ENCODE measurements at places on chromosomes 3 and 15.

DNA sequence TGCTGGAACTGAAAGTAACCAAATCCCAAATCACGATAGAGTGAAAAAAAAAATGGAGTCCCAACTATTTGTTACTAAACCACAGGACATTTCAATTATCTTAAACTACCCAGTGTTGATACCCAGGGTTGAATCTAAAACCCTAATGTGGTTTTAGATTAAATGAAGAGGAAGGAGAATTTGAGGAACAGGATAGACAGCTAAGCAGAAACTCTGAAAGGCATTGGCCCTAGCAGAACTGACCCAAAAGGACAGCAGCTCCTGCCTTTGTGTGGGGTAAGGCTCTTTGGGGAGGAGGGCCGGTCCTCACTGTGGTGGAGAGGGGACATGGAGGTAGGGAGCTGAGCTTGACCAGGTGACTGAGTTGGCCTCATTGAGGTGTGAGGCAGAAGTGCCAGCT, 30.7 kb upstream of the SNRK start:
- DNase-seq: no peak

DNA sequence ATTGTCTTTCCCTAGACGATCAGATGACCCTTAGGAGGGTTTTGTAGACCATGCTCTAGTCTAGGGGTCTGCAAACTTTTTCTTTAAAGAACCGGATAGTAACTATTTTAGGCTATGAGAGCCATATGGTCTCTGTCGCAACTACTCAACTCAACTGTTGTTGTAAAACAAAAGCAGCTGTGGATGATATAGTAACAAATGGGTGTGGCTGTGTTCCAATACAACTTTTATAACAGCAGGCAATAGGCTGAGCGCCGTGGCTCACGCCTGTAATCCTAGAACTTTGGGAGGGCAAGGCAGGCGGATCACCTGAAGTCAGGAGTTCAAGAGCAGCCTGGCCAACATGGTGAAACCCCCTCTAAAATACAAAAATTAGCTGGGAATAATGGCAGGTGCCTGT, 6.1 kb upstream of the CMTM6 start:
- DNase-seq: no peak

DNA sequence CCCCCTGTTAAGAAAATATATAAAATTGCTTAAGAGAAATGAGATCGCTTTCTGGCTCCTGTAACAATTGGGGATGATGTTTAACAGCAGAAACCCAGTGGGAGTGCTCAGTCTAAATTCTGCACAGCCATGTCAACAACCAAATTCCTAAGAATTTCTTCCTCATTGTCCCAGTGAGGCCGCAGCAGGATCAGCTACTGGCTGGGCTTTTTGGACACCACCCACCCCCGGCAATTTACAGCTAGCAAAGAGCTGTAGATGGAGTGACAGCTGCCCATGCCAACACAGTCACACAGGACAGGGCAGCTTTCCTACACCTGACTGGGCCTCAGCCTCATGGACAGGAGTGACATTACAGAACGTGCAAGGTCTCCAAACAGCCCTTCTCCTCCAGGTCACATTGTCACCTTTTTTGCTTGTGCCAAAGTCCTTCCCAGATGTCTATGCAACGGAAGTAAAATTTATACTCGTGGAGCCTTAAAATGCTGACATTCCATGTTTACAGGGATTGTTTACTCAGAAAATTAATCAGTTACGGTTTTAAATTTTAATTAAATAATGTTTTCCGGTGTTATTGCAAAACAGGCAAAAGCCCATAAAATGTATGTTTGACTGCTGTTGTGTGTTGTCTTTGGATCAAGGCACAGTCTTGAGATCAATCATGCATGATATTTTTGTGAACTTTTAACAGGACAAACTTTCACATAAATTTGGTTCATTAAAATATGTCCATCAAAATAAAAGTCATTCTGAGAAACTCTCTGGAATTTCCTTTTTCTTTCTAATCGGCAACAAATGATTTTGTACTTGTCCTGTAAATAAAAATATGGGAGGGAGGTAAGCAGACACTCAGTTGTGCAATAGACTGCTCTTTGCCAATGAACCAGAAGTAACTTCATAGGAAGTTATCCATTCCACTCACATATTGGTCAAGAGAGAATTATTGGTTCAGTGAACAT, 943.2 kb downstream of the MCTP2 start:
- DNase-seq: no peak

DNA sequence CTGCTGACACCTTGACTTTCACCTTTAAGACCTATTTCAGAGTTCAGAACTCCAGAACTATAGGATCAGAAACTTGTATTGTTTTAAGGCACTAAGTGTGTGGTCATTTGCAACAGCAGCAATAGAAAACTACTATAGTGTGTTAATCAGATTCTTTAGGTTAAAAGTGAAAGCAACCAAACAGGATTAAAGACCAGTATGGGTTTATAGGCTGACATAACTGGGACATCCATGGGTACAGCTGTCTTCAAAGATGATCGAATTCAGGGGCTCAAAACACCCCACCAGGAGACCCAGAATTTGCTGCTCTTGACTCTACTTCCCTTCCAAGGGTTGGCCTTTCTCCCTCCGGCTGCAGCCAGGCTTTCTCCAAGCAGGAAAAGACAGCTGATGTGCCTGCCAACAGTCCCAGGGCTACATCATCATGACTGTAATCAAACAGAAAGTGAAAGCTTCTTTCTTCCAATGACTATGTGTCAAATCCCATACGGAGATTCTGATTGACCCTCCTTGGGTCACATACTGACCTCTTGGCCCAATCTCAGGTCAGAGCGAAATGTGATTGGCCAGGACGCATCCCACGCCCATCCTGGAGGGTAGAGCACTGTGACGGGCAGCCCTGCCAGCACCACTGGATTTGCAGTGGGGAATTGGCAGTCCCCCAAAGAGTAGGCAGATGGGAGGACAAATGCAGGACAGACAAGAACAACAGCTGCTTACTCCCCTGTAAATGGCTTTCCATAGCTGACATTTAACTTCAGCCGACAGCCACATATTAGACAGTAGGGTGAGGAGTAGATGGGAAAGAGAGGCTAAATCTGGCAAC, 51.4 kb upstream of the RNF7 start:
- DNase-seq: peak; percentile 55

DNA sequence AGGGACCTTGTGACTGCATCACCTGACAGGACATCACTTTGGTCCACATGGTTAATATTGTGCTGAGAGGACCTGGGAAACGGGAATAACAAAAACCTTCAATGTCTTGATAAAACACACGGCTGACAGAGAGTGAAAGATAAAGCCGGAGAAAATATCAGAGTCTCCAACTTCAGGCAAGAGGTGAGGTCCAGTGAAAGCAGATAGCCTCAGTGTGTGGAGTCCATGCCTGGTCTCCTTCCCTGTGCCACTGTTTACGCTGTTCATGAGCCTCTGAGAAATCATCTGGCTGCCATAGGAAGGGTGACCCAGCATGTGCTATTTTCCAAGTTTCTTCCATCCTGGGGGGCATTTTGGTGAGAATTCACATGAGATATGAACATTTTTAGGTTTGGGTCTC, 39.8 kb downstream of the CCR3 start:
- no peak for DNase-seq

DNA sequence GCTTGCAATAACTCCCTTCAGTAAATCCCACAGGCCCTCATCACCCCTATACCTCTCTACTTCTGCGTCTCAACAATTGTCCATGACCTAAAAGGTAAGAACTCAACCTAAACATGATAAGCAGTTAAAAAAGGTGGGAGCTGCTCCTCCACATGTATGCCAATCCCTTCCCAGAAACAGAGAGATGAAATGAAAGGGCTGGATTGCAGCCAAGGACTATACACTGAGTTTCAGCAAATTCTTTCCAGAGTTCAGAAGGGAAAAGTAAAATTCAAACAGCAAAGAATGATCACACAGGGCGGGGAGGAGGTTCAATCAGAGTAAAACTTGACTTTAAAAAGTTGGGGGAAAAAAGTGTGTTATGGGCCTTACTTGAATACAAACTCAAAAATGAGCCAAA, 27.5 kb downstream of the PLOD2 start:
- no peak for DNase-seq

DNA sequence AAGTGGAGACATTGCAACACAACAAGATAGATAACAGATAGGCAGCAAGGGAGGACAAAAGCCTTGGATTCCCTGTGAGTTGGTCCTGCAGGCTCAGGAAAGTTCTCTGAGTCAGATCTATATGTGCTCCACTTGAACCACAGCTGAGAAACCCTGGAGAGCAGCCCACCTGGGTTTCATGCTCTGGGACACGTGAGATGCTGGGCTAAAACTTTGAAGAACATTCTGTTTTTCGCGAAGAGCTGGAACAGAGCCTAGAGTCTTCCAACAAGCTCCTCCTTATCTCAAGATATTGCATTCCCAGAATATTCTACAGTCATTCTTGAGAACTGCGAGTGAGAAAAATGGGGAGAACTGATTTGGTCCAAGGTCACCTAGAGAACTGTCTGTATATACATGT, 583.0 kb upstream of the ROBO1 start:
- no peak for DNase-seq

DNA sequence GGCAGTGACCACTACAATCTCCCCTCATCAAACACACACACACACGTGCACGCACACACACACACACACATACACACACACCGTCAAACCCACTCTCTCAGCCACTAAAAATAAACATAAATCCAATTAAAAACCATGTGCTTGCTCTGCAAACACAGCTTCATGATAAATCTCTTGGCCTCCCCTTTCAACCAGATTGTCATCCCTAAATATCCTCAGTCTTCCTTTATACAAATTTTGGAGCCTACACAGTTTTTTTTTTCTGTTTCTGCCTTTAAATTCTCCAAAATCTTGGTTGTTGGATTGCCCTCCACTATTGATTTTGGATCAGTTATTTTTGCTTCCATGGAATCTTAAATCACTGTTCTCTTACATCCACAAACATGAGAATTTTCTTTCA, 245.6 kb downstream of the SATB1 start:
- DNase-seq: peak; percentile 29

DNA sequence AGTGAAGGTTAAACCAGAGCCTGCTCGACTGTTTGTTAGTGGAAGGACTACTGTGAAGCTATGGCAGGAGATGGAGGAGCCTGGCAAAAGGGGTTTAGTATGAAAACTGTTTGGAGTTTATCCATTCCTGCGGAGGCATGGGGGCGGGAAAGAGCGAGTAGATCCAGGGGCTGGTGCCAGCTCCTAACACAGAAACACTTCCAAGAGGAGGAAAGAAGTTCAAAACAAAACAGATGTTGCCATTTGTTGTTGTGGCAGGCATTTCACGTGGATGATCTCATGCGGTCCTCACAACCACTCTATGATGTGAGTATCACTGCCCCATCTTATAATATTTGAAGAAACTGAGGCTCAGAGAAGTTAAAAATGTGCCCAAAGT, 30.7 kb upstream of the KY start:
- DNase-seq: no peak

- no peak for DNase-seq
Measured at GRCh38 chr3:197847866-197848401, 56.9 kb downstream of the LRCH3 start.

DNA sequence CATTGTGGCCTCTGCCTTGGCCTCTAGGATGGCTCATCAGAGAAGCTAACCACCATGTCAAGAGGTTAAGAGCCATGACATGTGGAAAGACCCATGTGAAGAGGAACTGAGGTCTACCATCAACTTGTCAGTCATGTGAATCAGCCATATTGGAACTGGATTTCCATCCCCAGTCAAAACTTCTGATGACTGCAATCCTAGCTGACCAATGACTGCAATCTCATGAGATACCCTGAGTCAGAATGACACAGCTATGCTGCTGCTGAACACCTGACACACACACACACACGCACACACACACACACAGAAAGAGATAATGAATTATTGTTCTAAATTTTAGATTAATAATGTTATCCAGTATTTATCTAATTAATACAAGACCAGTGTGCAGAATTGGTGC, 337.5 kb upstream of the LMCD1 start:
- no peak for DNase-seq

GRCh38 chr3:42503251-42503924, 945 bp downstream of the VIPR1 start:
- DNase-seq: no peak

GRCh38 chr3:35946854-35947515, 307.7 kb downstream of the ARPP21 start:
- DNase-seq: peak; percentile 22

DNA sequence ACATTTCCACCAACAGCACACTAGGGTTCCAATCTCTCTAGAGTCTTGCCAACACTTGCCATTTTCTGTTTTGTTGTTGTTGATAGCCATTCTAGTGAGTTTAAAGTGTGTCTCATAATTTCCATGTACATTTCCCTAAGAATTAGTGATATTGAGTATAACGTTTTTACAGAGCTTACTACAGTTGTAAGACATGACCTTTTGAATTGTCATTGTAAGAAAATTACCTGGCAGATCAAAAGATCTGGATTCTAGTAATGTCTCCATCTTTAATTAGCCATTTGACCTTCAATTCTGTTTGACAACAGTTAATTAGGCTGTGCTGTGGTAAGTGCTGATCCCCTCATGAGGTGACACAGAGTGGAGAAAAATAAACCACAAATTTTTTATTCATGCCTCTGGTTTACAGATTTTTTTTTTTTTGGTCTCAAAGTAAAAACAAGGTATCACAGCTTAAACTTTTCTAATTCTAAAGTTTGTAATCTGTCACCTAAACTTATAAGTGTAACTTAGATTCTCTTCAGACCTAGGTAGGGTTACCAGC, 20.9 kb downstream of the MCTP2 start:
- no peak for DNase-seq

GRCh38 chr15:81507831-81508230, 133.8 kb upstream of the TMC3 start:
- no peak for DNase-seq

GRCh38 chr3:182115328-182116015, 403.7 kb downstream of the SOX2 start:
- no peak for DNase-seq
